BJ (cell line): ENCODE measurements at places on chromosomes 5 and 9. TPM values are rescaled to one million over a fixed set of nuclear protein-coding genes. Genes with fewer than 3 reads are reported as not detected.
A peak's percentile ranks its signal among the peaks of the same experiment; 100 is the strongest.

DNA sequence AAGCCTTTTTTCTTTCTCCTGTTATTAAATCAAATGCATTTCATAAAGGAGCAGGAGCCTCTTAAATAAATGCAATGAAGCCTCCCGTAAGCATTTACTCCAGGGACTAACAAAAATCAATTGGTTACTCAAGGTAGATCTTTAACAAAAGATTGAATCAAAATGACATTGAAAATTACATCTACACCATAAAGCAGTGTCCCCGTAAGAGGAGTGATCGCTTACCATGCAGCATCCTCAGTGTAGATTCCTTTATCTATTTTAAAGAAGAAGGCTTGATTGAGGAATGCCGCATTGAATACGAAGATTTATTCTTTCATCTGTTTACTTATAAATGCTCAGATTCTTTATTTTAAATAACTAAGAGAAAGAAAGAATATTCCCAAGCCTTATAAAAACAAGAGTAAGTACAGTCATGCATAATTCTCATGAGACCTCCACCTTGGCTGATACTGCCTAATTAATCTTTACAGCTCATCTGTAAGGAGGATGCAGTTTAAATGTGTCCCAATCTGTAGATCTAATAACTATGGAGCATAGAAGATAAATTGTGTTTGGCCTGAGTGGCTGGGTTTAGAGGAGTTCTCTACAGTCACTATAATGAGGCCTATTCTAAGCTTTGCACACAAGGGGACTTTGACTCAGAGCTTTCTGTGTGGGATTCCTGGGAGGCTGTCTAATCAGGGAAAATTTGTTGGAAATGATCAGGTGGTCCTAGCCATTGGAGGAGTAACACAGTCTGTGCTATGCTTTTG is 55.1 kb downstream of the PLPPR1 start:
- no peak for DNase-seq

GRCh38 chr5:145056800-145057199 is 778.3 kb downstream of the PRELID2 start:
- DNase-seq = no peak

DNA sequence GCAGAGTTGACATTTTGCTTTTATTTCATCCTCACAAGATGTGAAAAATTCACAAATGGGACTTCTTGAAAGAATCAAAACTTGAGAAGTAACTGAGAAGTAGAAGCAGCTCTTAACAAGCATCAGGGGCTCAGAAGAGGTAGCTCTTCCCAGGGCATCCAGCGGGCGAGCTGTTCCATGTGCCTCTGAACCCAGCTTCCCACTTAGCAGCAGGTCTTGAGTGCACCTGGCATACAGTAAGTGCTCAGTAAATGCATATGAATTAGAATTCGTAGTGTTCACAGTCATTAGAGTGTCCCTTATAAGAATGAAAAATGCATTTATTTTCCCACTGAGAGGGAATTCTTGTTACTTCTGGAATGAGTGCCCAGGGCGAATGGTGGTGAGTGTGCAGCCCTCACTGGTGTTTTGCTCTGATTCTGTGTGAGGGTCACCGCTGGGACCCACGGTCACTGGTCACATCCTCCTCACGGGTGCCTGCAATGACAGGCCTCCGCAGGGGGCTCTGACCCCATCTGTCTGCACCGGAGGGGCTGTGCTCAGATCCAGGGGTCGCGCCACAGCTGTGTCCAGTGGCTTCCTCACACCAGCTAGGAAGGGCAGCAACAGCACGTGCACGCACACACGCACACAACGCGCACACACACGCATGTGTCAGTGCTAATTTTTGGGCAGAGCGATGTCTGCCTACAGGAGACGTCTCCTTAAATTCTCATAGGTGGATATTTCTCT is 26.9 kb downstream of the EXOC3 start:
- no peak for DNase-seq

The PCDHB11 gene
- polyA plus RNA-seq = 0.10 and 0.22 TPM in 2 replicates

The ORM2 gene
- polyA plus RNA-seq = not detected in 2 replicates

- no peak for DNase-seq
These were observed 593 bp downstream of the BRD3OS start for GRCh38 chr9:134025606-134026541.

The MCIDAS gene
- polyA plus RNA-seq = 0.04 TPM in 1 of 2 replicates, not detected in the other

DNA sequence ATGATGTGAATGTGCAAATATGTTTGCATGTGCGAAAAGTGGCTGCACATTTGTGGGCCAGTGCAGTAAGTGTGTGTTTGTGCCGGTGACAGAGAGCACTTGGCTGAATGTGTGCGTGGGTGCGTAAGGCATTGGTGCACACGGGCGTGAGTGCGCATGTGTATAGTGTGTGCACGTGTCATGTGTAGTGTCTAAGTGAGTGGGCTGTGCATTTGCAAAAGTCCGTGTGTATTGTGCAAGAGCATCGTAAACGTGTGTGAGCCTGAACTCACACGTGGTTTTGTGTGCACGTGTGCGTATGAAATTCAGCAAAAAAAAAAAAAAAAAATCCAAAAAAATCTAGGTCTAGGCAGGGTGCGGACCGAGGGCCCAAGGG is 6.5 kb upstream of the EBF1 start:
- DNase-seq = no peak

DNA sequence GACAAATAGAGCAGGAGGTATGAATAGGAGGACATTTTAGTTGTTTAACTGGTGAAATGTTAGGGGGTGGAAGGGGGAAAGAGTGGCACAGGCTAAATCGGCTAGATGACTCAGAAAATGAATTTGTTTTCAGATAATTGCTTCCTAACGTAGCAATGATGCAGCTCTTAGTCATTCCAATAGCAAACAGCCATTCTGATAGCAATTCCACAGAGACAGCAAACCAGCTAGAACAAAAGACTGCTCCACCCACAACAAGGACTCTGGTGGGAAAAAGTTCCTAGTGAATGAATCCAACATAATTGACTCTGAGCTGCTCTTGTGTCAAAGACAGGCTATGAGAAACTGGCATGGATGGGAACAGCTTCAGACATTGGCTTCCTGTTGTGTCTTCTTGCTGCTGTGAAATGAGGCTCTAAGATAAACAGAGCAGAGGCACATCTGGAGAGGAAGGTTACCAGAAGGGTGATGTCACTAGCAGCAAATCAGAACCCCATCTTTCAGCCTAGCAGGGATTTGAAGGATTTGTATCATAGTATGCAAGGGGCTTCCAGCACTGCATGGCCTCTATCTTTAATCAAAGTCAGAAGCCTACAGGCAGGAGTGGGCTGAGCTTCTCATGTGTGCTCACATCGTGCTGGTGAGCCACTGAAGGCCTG is 28.1 kb upstream of the F2RL1 start:
- DNase-seq = peak; percentile 90

The NXNL2 gene
- 3.6 and 5.5 TPM in 2 replicates for polyA plus RNA-seq

The NEUROG1 gene
- not detected in 2 replicates for polyA plus RNA-seq

The NIM1K gene
- polyA plus RNA-seq = 1.1 and 1.3 TPM in 2 replicates

The IFNA2 gene
- polyA plus RNA-seq = not detected in 2 replicates

DNA sequence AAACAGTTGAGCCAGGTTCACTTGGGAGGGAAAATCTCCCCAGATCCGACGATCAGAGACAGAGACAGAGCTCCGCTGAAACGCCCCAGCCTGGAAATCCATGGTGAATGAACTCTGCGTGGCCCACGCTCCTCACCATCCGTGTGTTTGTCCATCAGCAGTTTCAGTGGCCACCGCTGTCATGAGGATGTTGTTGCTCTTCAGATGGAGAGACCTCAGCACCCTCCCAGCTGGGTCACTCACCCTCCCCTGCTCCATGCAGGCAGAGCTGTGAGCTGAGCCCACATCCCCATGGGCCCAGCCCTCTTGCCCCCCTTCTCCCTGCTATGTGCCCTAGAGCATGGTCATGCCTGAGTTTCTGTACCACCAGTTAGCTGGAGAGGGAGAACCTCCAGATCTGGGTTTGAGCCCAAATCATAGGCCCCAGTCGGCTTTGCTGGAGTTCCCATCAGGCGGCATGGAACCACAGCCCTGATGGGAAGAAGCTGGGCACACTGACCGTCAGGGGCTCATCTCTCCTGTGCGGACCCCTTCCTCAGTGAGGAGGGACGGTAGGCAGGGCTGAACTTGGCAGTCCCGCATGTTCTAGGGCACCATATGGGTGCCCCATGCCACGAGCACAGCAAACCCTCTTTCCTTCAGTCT is 154.4 kb upstream of the COL5A1 start:
- DNase-seq = no peak

DNA sequence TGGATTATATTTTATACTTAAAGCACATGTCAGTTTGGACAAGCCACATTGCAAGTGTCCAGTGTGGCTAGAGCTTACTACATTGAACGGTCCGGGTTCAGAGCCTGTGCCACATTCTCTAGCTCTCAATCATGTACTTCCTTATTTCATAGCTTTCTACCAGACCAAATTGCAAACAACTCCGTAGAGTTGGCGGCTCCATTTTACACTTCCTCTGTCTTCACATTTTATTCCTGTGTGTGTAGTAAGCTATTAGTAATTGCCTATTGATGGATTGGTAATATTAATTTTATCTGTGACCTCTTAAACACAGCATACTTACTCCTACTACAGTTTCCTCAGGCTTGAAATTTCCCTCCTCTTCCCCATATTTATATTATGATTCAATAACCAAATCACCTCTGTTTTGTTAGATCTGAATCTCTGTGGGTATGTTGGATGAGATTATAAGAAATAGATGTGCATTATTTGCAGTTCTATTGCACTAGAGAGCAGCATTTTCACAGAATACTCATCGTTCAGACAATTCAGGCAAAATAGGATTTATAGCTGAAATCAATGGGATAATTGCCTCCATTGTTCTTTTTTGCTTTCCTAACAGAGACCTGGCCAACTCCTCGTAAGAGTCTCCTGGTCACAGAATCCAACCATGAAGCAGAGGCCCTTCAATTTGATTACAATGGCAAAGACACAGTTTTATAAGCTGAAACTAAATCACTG is 29.0 kb upstream of the C9orf72 start:
- no peak for DNase-seq

GRCh38 chr9:115006660-115007059 is 76.3 kb upstream of the TNFSF8 start:
- DNase-seq = peak; percentile 73

GRCh38 chr5:50958852-50959457 is 292.5 kb downstream of the PARP8 start:
- DNase-seq = no peak

The PPIP5K2 gene
- 33.6 and 58.7 TPM in 2 replicates for polyA plus RNA-seq

GRCh38 chr5:124663101-124663506 is 83.3 kb downstream of the ZNF608 start:
- DNase-seq = no peak

The CAMSAP1 gene
- polyA plus RNA-seq = 3.8 and 4.1 TPM in 2 replicates

GRCh38 chr5:157290981-157291711 is 25.2 kb downstream of the CYFIP2 start:
- no peak for DNase-seq

GRCh38 chr5:172224996-172225395 is 31.0 kb downstream of the EFCAB9 start:
- DNase-seq = no peak

DNA sequence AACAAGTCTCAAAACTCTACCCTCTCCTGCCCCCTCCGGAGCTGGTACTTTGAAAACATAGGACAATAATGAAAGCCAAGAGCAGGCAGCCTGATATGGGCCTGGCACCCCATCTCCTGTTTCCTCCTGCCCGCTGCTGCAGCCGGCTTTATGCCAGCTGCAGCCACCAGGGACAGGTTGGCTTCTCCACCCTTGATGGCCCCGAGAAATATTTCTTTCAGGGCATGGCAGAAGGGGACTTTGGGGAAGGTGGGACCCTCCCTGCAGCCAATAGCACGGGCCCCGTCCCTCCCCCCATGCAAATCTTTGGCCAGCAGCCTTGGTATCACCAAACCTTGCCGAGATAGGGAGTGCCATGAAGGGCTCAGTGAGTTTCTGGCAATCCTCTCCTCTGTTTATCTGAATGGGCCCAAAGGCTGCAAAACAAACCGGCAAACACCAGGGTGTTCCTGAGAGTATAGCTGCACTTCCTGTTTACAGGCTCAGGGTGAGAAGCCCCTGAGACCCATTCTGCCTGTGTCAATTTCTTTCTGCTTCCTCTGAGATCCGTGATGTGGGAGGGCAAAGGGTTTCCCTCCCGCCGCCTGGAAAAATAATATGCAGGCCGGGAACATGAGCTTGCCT is 73.4 kb upstream of the BOD1 start:
- no peak for DNase-seq

- no peak for DNase-seq
These were observed 609.8 kb downstream of the IRX1 start for GRCh38 chr5:4205398-4205797.

- DNase-seq = no peak
These were observed 318.0 kb downstream of the PSAT1 start for GRCh38 chr9:78614892-78615291.

GRCh38 chr9:14365670-14366069 is 51.7 kb upstream of the NFIB start:
- no peak for DNase-seq

GRCh38 chr5:62231576-62231975 is 74.4 kb upstream of the KIF2A start:
- DNase-seq = no peak
